ENCODE measurements at places on chromosomes 2 and 18. TPM values are rescaled to one million over a fixed set of nuclear protein-coding genes. Genes with fewer than 3 reads are reported as not detected.

DNA sequence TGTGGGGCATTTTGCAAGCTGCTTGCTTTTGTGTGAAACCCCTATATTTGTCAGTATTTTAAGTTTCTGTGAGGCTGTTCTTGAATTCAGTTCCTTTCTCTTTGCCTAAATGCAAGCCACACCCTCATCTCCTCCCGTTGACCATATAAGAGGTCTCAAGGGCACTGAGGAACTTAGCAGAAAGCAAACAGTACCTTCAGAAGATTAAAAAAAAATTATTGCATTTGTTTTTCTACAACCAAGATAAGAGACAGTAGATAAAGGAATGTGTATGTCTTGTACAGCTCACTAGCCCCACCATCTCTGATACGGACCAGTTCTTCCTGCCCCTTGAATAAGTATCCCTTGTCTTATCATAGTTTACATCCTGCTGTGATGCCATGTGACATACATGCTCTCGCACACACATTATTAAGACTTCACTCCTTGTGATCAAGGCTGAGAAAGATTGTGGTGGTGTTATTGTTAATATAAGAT, 64.2 kb downstream of the NPAS2 start:
- DNase-seq, result no peak

DNA sequence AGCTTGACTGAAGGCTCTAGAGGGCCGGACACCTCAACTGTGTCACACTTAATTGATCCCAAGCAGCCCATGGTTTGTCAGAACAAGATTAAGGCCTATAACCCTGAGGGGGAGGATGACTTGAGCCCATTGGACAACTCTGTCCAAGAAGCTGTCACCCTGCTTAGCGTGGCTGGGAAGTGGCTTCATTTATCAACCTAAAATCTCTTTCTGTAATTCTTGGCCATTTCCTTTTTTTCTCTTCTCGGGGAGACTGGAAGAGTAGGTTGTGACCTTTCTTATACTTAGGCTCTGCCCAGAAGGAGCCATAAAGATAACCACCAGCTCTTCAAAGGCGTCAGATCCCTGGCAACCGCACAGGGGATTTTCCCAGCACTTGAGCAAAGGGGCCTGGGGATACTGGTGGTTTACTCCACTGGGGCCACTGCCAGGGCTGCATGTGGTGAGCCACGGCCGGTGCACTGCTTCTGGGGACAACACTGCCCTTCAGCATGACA, 265.5 kb downstream of the CYRIA start:
- no peak for DNase-seq

DNA sequence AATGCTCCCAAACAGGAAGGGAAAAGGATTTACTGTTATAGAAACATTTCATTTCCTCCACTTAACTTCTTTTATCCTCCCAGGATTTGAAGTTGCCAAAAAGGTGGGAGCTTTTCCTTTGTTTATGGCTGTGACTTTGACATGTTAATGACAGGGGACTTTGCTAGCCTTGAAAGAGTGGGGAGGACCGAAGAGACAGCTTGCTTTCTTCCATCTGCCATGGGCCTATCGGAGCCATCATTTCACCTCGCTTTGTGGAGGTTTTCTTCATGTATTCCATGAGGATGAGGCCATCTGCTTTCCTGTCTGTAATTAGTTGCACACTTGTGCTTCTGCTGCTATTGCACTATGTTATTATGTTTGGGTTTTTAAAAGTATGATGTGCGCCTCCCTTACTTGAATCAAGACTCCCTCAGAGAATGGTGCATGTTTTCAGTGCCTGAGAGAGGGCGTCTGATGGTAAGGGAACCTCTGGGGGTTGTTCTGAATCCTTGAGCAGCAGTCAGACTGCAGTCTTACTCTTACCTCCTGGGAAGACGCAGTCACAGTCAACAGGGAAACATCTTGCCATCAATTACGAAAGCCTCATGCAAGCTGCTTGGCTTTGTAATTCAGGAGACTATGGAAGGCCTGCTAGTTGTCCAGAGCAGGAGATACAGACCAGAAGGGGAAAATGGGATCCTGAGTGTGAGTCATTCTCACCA, 173.3 kb upstream of the MGAT5 start:
- no peak for DNase-seq

DNA sequence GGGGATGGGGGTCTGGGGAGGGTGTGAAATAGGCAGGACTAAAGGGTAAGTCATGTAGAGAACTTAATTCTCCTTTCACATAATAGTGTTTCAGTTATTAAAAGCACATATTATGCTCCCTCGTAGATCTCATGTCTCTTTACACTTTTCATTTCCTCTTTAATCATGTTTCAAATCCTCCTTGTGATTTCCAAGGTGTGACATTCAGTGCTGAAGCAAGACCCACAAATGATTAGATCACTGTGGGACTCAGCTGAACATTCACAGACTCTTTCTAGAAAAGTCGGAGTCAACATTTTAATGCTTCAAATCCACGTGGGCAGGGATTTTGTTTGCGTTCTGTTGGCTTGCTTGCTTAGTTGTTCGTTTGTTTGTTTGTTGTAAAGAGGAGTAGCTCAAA, 34.7 kb upstream of the CALCRL start:
- no peak for DNase-seq

LRP2 gene
- total RNA-seq, result 0.89 TPM

TLX2 gene
- not detected for total RNA-seq

DNA sequence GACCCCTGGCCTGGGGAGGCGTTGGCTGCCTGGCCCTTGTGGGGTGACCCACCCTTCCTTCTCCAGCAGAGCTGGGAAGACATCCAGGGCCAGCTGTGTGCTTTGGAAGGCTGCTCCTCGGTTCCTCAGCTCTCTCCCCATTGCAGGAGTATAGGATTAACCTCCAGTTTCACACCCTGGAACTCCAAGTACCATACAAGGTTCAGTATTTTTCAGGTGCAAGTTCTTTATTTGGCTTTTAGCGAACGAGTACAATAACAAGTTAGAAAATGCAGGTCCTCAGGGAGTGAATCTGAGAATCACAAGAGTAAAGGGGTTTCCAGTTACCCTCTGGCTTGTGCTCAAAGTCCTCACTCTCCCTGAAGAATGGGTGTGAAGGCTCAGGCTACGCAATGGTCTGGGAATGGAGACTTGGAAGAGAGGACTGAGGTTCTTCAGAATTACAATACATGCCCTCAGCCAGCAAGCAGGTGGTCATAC, 101.2 kb downstream of the APOB start:
- DNase-seq, result no peak

DNA sequence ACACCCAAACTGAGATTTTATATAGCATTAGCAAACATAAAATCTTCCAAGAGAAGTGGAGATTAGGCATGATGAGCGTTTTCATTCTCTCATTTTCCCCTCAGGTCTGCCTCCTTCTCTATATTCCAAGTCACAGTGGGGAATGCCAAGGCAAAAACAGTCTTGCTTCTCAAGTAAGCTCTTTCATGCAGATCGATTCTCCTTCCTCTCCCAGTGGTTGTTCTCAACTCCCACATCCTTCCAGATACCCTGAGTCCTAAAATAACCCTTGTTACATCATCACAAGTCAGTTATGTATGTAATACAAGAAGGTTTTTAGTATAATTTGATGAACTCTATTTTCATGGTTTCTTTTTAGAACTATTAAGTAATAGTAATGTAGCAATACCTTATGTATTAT, 150.6 kb downstream of the TXNL1 start:
- no peak for DNase-seq

GRCh38 chr2:9914384-9915065, 37.0 kb upstream of the GRHL1 start:
- DNase-seq, result no peak

- no peak for DNase-seq
Observed at GRCh38 chr2:96636551-96637171, 1.5 kb downstream of the KANSL3 start.

RRM2 gene
- 324 TPM for total RNA-seq

- DNase-seq, result no peak
Observed at GRCh38 chr18:36667811-36668210, 161.0 kb downstream of the TPGS2 start.

SOWAHC gene
- total RNA-seq, result not detected

DNA sequence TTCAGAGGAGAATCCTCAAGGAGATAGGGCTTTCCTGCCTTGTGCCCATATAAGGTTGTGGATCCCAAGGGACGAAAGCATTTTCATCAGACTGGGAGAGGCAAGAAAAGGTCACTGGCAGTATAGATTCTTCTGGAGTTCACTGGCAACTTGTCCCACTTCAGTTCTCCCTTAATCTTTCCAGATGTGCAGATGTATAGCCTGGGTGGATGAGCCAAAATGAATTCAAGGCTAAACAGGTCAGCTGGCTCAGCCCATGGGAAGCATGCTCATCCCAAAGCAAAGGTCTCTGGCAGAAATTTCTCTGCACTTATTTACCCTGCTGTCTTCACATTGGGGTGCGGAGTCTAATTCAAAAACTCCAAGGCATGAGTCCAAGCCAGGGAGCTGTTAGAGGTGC, 148.9 kb upstream of the TNP1 start:
- DNase-seq, result no peak

GRCh38 chr2:157897106-157897971, 21.2 kb upstream of the ACVR1 start:
- peak; percentile 23 for DNase-seq

DNA sequence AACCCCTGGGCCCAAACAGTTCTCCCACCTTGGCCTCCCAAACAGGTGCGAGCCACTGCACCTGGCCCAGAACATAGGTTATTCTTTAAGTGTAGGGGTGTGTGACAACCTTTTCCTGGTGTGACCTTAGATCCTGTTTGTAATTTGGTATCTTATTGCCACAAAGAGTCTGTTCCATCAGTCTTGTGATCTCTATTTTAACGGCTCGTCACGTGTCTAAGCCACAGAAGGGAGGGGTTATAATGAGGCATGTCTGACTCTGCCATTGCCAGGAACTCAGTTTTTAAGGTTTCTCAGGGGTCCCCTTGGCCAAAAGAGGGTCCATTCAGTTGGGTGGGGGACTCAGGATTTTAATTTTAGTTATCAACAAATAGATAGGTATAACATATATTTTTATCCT, 4.4 kb upstream of the ALS2 start:
- no peak for DNase-seq

GRCh38 chr2:127078028-127078427, 28.9 kb downstream of the BIN1 start:
- no peak for DNase-seq

RNF152 gene
- not detected for total RNA-seq

DNA sequence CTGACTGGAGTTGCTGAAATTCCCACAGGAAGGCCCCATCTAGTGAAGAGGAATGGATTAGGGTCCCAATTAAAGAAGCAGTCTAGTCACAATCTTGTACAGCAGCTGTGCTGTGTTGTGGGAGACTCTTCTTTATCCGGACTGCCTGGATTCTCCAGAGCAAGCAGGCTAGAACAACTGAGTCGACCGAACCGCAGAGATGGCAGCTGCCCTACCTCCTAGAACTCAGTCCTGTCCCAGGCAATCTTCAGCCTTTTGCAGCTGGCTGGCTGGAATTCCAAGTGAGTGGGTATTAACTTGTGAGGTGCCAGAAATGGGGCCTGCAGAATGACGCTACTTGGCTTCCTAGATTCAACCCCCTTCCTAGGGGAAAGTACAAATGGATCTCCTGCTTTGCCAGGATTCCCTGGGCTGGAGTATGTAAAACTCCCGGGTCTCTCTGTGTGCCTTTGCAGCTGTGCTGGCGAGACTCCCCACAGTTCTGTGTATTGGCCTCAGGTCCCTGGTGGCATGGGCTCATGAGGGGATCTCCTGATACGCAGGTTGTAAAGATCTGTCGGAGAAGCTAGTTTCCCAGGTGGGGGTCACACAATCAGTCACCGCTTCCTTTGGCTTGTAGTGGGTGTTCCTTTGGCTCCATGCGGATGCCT, 1952.6 kb upstream of the LRRTM1 start:
- no peak for DNase-seq

DNA sequence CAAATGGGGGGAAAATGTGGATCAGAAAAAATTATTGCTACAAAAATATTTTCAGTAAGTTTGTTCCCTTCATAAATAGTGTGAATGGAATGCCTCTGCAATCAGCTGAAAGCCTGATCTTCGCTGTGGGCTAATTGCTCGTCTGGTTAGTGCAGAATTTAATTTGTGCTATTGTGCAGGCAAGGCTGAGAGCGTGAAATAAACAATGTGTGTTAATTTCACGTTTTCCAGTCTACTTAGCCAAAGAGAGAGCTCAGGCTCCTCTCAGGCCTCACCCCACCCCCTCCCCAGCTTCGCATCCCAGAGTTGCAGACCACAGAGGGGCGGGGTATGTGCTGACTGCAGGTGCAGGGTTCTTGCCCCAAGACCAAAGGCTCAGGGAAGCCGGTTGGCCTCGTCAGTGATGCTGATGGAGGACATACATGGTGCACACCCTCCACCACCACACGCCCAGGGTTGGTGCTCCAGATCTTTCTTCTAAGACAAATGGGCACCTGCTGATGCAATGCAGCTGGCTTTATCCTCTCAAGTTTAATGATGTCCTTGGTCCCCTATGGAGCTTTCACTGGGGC, 302.6 kb upstream of the SLC14A2 start:
- no peak for DNase-seq

KIF1A gene
- not detected for total RNA-seq

CXCR1 gene
- not detected for total RNA-seq

GRCh38 chr2:75035444-75036353, 77.3 kb downstream of the POLE4 start:
- no peak for DNase-seq
